ENCODE measurements at places on chromosomes 11 and 22.

DNA sequence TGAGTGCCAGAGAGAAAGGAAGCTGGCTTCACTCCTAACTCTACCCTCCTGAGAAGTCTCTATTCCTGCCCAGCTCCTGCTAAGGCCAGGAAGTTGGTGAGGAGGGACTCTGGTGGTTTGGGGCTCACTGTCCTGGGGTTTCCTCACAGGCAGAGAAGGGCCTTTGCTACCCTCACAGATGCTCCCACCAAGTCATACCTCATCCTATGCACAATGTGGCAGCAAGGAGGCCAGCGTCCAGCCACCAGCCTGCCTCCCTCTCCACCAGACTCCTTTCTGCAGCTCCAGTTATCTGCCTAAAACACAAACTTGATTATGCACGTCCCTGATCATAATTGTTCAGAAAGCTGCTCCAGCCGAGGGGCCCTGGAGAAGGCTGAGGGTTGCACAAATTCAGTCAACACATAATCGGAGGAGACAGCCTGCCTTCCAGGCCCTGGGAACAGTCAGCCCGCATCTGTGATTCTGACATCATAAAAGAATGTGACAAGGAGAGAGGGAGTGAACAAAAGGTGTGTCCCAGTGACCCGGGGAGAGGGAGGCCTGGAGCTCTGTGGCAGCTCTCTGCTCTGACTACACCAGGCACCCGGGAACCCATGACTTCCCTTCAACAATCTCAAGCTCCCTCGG, 28.8 kb downstream of the DKK3 start:
- DNase-seq = no peak

DNA sequence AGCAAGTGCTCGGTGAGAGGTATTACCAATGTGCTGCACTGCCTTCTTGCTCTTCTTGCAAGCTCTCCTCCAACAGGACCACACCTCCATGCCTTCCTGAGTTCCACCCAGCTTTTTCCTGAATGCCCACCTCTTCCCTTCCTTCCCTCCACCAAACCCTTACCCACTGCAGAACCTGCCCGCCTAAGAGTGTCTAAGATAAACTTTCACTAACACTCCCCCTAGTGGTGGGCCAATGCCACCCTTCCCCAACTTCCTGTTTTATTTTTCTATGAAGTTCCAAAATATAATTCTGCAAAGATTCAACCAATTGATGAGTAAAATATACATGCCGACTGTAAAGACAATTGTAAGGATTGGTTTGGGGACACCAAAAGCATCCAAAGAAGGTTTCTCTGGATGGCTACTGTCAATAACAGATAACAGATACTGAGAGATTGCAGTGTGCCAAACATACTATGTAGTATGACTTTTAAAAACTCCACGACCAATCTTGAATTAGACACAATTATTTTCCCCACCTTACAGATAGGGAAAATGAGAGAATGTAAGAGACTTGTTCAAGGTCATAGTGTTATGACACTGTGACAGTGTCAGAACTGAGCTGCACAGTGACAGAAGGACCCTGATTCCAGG, 38.6 kb upstream of the BMAL1 start:
- peak; percentile 50 for DNase-seq

GRCh38 chr22:42732081-42732480, 11.4 kb upstream of the A4GALT start:
- DNase-seq = no peak

DNA sequence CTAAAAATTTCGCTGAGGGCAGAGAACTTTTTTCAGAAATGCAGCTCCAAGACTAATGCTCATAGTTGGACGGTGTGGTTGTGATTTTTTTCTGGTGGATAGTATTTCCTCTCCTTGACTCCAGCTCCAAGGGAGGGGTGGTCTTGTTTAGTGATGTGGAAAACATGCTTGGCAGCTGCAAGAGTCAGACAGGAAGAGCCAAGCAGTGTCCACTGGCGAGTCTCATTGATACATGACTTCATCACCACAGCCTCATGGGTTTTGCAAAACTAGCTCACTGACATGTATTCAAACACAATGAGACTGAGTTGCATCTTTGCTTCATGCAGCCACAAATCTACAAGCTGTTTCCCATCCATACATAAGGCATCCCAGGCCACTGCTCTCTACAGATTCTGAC, 7.3 kb upstream of the KCNJ1 start:
- no peak for DNase-seq

DNA sequence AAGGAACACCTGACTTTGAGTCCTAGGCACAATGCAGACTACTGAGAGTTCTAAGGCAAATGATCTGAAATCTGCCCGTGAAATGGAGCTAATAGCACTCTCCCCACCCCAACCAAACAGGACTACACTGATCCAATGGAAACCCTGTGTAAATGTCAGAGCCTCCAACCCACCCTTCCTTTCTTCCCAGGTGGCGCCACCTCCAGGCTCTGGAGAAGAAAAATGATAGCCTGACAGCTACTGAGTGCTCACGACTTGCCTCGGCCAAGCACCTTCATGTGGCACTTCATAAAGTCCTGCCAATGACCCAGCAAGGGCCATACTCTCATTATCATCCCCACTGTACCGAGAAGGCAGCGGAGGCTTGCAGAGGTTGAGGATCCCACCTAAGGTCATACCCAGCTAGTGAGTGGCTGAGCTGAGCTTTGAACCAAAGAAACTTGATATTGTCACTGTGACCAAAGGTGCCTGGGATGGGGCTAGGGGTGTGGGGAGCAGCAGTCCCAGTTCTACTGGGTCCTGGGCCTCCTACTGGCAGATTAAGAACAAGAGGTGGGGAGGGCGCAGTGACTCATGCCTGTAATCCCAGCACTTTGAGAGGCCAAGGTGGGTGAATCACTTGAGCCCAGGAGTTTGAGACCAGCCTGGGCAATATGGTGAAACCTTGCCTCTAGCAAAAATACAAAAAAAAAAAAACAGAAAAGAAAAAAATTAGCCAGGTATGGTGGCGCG, 20.5 kb downstream of the TST start:
- DNase-seq = no peak

GRCh38 chr11:109132539-109132938, 289.5 kb upstream of the C11orf87 start:
- no peak for DNase-seq

DNA sequence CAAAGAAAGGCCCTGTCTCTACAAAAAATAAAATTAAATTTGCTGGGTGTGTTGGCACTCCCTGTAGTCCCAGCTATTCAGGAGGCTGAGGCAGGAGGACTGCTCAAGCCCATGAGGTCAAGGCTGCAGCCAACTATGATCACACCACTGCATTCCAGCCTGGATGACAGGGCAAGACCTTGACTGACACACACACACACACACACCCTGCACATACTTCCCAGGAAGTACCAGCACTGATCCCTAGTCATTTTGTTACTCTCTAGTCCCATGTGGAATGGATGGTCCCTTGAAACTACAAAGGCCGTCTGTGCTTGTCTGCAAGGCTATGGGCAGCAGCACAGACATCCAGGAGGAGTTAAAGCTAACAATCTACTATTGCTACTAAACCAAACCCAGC, 59.7 kb upstream of the CYP2D6 start:
- no peak for DNase-seq

- peak; percentile 7 for DNase-seq
Observed at GRCh38 chr22:44901301-44901700, 108.5 kb downstream of the PHF21B start.

All from Jurkat, Clone E6-1 (cell line).